Mesothelial cell of epicardium (in vitro differentiated cells): ENCODE measurements at places on chromosomes 7 and 10. TPM values are rescaled to one million over a fixed set of nuclear protein-coding genes. Genes with fewer than 3 reads are reported as not detected.

The TMEM178B gene
- total RNA-seq, result 0.11 to 0.31 TPM (median 0.16 TPM) in 3 replicates

The PKD1L1 gene
- 0.18 to 0.38 TPM (median 0.36 TPM) in 3 replicates for total RNA-seq

The PTER gene
- total RNA-seq, result 9.4 to 11.4 TPM (median 10.1 TPM) in 3 replicates

The MAT1A gene
- total RNA-seq, result 0.09 to 0.22 TPM (median 0.18 TPM) in 3 replicates

The FAM20C gene
- total RNA-seq, result 16.7 to 18.3 TPM (median 17.8 TPM) in 3 replicates

The WDR37 gene
- total RNA-seq, result 20.3 to 21.1 TPM (median 20.8 TPM) in 3 replicates

The PRSS37 gene
- total RNA-seq, result not detected in 3 replicates

The NSMCE4A gene
- 41.7 to 46.9 TPM (median 44.4 TPM) in 3 replicates for total RNA-seq

The CDC14C gene
- 0.07 to 0.11 TPM in 2 of 3 replicates, not detected in the other for total RNA-seq

The AZGP1 gene
- 0.27 to 0.56 TPM in 2 of 3 replicates, not detected in the other for total RNA-seq

The GLCCI1 gene
- 30.2 to 30.7 TPM (median 30.4 TPM) in 3 replicates for total RNA-seq

The CYP2C19 gene
- not detected in 3 replicates for total RNA-seq

The PILRA gene
- total RNA-seq, result 6.1 to 7.3 TPM (median 6.7 TPM) in 3 replicates

The BCL7B gene
- 38.2 to 42.5 TPM (median 40.4 TPM) in 3 replicates for total RNA-seq

The LIPJ gene
- 0.18 to 0.47 TPM (median 0.22 TPM) in 3 replicates for total RNA-seq

The XRCC2 gene
- total RNA-seq, result 6.7 to 7.3 TPM (median 7.0 TPM) in 3 replicates

The EMX2 gene
- total RNA-seq, result 2.0 to 3.0 TPM (median 2.8 TPM) in 3 replicates

The FBXL15 gene
- 9.4 to 11.7 TPM (median 10.1 TPM) in 3 replicates for total RNA-seq

The UNCX gene
- not detected in 3 replicates for total RNA-seq

The COL28A1 gene
- 1.6 to 1.8 TPM (median 1.7 TPM) in 3 replicates for total RNA-seq

The TYSND1 gene
- 19.2 to 20.9 TPM (median 19.9 TPM) in 3 replicates for total RNA-seq

The TMEM213 gene
- not detected in 3 replicates for total RNA-seq

The LRIT1 gene
- not detected in 3 replicates for total RNA-seq

The CACNA2D1 gene
- total RNA-seq, result 14.7 to 15.7 TPM (median 14.7 TPM) in 3 replicates

The TCAF2 gene
- total RNA-seq, result 1.6 to 1.9 TPM (median 1.7 TPM) in 3 replicates

The TACC2 gene
- total RNA-seq, result 25.5 to 30.3 TPM (median 27.7 TPM) in 3 replicates

The NPC1L1 gene
- total RNA-seq, result 0.07 to 0.20 TPM in 2 of 3 replicates, not detected in the other

The NOS3 gene
- total RNA-seq, result 6.0 to 7.8 TPM (median 6.6 TPM) in 3 replicates

The OR2A5 gene
- total RNA-seq, result not detected in 3 replicates

The PIP gene
- not detected in 3 replicates for total RNA-seq

The MSMB gene
- total RNA-seq, result not detected in 3 replicates

The DNAJB12 gene
- 31.4 to 35.3 TPM (median 32.1 TPM) in 3 replicates for total RNA-seq

The NEUROD6 gene
- not detected in 3 replicates for total RNA-seq

The MAGI2 gene
- 36.9 to 38.4 TPM (median 37.8 TPM) in 3 replicates for total RNA-seq

The BAG3 gene
- 22.2 to 23.3 TPM (median 23.0 TPM) in 3 replicates for total RNA-seq

The STEAP1 gene
- 0.27 to 0.43 TPM (median 0.42 TPM) in 3 replicates for total RNA-seq

The PKD2L1 gene
- total RNA-seq, result 0.09 TPM in 1 of 3 replicates, not detected in the others

The FBXO24 gene
- total RNA-seq, result 0.54 to 0.93 TPM (median 0.64 TPM) in 3 replicates

The GNGT1 gene
- not detected in 3 replicates for total RNA-seq
